Fibroblast of the conjunctiva (primary cell): ENCODE measurements at places on chromosomes 3 and 15.

DNA sequence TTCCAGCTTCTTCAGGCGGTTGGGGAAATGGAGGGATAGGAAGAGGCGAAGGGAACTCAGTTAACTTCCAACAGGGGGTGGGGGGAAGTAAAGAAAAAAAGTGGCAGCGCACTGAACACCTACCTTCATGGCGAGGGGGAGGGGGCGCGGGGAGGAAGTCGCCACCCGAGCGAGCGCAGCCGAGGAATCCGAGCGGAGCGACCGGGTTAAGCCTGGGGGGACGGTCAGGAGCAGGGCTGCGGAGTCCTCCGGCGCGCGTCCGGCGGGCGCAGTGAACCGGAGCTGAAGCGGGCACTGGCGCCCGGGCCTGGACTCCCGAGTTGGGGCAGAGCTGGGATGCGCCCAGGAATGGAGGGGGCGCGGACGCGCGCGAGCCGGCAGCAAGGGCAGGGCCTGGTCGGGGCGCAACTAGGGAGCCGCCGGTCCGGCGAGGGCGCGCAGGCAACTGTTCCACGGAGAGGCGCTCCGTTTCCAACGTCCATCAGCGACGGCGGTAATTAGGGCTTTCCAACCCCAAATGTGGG, at the start of gene WNT5A:
Gene WNT5A (minus strand): TSS at position 450 of the 524 bp plus-strand sequence. CDS start 321 bp downstream, at position 129.
- DNase-seq: no peak

DNA sequence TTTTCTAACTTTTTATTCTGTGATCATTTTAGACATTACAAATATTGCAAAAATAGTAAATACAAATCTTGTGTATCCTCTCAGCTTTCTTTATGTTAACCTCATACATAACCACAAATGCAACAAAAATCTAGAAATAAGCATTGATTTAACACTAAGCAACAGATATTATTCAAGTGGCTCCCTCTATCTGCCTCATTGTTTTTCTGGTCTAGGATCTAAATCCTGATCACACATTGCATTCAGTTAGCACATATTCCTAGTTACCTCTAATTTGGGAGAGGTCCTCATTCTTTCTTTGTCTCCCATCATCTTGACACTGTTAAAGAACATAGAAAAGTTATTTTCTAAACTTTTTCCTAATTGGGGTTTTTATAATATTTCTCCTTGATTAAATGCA, 1126.0 kb downstream of the ROBO2 start:
- DNase-seq: no peak

DNA sequence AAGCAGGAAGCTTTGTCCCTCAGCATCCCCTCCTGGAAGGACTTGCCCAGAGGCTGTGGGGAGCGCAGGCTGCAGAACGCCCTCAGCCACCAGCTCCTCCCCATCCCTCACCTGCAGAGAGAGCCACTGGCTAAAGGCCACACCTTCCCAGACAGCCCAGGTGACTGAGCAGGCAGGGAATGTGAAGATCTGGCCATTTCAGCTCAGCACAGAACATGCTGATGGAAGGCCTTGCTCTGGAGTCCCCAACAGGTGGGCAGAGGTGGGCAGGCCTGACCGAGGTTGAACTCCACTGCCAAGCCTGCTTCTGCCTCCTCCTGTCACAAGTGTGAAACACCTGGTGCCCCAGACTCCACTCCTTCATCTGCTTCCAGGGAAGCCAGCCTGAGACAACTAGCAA, 50.7 kb upstream of the SEC61A1 start:
- DNase-seq: no peak

GRCh38 chr3:149581248-149581647, 76.6 kb downstream of the WWTR1 start:
- DNase-seq: no peak

- DNase-seq: no peak
These were observed 101.9 kb upstream of the RNU6-1 start for GRCh38 chr15:67941648-67942310.

DNA sequence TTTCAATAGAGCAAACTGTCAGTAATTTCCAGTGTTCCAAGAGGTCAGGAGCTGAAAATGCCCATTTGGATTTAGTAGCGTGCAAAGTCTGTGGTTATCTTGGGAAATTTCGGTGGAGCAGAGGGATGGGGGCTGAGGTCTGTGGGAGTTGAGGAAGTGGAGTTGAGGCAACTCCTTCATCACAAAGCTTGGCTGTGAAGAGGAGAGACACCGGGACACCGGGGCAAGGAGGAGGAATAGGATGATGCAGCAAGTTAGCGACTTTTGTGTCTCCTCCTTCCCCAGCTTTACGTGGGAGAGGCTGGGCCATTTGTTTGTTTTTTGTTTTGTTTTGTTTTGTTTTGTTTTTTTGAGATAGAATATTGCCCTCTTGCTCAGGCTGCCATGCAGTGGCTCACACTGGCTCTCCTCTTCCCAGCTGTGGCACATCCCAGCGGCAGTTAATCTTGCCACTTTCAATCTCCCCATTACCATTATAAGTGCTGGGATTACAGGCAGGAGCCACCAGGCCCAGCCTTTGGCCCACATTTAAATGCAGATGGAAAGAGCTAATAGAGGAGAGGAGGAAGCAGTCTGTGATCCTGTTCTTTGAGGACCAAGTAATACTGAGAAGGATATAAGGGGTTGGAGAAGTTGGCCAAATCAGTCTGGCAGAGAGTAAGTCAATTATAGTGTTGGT, 47.1 kb downstream of the CRTC3 start:
- DNase-seq: no peak

DNA sequence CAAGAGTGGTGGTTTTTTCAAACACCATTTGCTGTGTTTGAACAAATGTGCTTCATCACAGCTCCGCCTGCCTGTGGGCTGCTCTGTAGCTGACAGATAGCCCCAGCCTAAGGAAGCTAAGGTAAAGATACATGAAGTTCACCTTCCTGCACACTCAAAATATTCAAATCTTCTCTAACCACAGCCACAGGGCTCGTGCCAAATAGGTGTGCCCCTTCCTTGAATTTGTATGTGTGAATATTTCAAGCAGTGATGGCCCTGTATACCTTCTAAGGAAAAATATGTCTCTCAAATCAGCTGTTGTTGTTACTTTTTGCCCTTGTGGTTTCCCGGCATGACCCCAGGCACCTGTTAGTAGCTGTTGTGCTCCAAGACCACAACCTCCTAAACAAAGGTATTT, 92.8 kb downstream of the CCNL1 start:
- DNase-seq: no peak

GRCh38 chr3:58568572-58569286, 8.5 kb downstream of the FAM107A start:
- DNase-seq: peak; percentile 51

- no peak for DNase-seq
These were observed 636.0 kb upstream of the TBL1XR1 start for GRCh38 chr3:177833332-177833731.

GRCh38 chr15:78291698-78292097, 7.7 kb downstream of the SKIC8 start:
- DNase-seq: no peak

DNA sequence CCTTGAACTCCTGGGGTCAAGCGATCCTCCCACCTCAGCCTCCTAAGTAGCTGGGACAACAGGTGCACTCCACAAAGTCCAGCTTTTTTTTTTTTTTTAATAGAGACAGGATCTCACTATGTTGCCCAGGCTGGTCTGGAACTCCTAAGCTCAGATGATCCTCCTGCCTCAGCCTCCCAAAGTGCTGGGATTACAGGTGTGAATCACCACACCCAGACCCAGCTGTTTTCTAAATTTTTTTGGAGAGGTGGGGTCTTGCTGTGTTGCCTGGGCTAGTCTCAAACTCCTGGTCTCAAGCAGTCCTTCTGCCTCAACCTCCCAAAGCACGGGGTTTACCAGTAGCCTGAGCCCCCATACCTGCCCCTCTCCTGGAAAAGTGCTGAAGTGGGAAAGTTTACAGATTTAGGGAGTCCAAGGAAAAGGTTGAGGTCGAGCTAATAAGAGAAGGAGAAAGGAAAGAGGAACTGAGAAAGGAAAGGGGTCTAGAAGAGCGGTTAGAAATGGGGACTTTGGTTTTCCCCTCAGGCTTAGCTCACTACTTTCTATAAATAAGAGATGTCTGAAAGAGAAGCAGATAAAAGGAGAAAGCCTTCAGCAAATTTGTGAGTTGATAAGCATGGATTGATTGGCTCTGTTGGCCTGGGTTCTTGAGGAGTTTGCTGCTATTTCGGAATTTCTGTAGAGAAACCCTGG, 23.6 kb downstream of the UBE2E1 start:
- DNase-seq: no peak

GRCh38 chr15:97522347-97522746, 438.2 kb upstream of the ARRDC4 start:
- no peak for DNase-seq

DNA sequence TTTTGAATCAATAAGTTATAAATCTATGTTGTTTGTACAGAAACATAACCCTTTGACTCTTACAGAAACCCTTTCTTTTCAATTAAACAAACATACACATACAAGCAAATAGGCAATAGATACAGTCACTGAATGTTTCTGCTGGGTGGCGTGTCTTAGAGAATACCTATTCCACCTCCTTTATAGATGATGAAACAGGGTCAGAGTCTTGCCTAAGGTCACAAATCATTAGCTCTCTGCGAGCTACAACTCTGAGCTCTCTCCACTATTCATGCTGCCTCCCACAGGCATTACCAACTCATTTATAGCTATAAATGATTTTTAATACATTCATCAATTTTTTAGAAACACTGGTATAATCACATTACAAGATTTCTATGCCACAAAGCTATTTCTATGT, 152.6 kb downstream of the RSL24D1 start:
- no peak for DNase-seq

DNA sequence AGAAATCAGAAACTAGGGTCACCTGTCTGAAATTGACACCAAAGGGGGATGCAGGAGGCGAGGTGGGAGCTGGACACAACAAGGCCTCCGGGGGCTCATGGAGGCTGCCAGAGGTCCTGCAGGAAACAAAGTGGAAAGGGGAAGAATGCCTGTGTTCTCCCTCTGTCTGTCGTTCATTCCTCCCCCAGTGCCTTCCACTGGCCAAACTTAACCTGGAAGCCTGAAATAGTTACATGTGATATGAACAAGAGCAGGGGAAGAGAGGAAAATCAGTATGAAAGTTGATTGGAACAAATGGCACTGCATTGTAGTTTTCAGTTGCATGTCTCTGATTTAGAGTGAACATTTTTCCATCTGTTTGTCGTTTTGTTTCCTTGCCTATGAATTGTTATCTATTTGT, 502.0 kb upstream of the CFAP20DC start:
- no peak for DNase-seq

- DNase-seq: no peak
These were observed 115.3 kb downstream of the MEGF11 start for GRCh38 chr15:66138096-66138783.

DNA sequence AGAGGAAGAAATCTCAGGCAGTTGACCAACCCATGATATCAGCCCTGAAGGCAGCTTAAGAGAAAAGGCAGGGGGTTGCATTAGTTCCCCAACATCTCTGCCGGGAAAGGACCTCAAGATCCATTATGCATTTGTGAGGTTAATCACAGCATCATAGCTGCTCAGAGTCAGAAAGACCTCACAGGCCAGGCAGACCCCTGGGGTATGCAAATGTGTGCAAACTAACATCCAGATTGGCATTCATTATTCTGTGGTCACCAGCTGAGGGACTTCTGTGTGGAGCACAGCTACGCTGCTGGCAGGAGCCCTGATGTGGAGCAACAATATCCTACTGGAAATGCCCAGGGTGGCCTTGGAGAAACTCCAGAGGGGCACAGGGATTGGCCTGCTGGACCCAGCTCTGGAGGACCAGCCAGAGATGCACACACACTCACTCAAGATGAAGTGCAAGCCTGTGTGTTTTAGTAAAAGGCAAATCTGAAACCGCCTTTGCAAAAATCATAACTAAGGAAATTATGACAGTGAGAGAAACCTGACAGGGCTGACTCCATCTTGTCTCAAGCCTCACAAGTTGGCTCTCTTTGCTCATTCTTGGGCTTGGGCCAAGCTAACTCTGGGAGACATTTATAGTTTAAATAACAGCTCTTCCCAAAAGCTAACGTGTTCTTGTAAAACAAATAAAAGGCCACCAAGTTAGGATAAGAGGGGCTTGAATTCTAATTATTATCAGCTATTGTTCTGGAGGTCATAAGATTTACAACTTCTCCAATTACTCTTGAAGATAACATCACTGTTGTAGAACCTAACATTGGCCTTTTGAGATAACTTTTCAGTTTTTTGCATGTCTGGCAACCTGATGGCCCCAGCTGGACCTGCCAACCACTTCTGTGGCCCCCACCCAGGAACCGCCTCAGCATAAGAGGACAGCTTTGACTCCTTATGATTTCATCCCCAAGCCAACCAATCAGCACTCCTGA, 257.1 kb downstream of the UACA start:
- DNase-seq: no peak

- DNase-seq: no peak
These were observed 198.9 kb downstream of the KCNMB2 start for GRCh38 chr3:178735032-178735674.

DNA sequence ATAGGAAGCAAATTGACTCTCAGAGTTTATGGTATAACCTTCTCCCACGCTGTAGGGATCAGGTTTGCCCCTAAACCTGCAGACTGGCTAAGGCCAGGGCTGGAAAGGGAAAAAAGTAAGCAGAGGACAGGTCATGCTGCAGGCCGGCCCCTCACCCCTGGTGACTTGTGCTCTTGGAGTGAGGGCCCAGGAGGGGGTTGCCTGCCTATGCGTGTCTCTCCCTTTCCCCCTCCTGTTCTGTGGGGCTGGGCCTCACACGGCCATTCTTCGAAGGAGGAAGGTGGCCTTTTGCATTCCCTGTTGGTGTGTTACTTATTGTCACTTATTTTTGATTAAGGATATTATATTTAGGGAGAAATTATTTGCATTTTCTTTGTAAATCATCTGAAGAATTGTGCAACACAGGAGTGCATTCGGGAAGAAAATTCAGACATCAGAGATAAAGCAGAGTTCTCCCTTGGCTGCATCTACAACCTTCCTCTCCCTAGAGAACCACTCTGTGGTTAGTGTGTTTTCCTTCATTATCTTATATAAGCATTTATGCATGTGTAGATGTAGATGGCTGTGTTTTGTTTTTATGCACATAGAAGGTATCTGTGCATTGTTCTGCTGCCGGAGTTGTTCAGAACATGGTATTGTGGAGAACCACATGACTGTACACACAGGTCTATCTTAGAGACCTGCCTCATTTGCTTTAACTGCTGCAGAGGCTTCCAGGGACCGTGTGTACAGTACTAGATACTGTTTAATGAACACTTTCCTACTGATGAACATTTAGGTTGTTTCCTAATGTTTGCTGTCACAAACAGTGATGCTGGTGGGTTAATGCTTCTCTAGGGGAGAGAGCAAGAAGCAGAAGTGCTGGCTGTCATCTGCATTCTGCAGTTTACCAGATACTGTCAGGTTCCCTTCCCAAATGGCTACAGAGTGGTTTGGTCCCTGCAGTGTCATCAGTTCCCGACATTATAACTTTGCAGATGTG, 133.5 kb downstream of the APBA2 start:
- DNase-seq: no peak

DNA sequence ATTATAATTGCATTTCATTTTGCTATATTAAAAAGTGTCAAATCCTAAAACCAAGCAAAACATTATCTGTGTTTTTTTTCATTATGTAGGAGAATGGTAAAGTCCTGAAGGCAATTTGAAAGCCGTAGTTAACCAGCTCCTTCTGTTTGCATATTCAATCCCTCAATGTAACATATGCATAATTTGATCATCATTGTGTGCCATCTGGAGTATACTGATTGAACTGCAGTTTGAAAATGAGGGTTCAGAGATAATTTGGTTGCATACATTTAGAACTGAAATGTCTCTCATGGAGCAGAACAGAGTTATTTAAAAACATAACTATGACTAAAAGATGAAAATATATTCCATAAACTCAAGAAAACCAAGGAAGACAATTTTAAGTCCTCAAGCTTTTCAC, 518.6 kb downstream of the GBE1 start:
- DNase-seq: peak; percentile 8

GRCh38 chr3:127177226-127177625, 15.7 kb upstream of the PRR23E start:
- no peak for DNase-seq
